ENCODE measurements at places on chromosomes 5 and 9. TPM values are rescaled to one million over a fixed set of nuclear protein-coding genes. Genes with fewer than 3 reads are reported as not detected.

DNA sequence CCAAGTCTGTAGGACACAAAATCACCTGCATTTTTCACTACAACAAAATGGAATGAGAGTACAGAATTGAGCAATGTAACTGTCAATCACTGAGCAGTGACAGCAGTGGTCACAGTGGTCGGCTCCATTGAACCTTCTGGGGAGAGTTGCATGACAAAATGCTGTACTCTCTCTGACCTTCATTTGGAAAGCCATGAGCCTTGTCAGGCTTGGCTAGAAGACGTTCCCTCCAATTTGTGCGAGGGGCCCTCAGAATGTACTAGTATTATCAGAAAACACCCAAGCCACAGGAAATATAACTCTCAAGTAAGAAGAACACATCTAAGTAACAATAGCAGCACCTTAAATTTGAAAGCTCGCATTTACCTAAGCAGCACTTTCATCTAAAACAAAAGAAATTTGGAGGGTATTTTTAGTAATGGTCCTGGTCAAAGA lies 425.6 kb upstream of the MEF2C start:
- H3K36me3 ChIP-seq = no peaks in the 10 kb centered on the region
- H3K27ac ChIP-seq = no peak overlapping the region
- H3K4me1 ChIP-seq = no peaks in the 10 kb centered on the region
- no peaks in the 10 kb centered on the region for H3K27me3 ChIP-seq

GRCh38 chr5:54088081-54088480 lies 222.3 kb downstream of the ARL15 start:
- peak overlapping the region; percentile 65 for H3K27ac ChIP-seq
- no peaks in the 10 kb centered on the region for H3K36me3 ChIP-seq
- H3K27me3 ChIP-seq = no peaks in the 10 kb centered on the region
- no peak overlapping the region for H3K4me3 ChIP-seq
- H3K4me1 ChIP-seq = peaks cover 22% of the 10 kb centered on the region

Gene RNF180
- total RNA-seq = 5.6 TPM

Gene RNF208
- 4.8 TPM for total RNA-seq

- no peaks in the 10 kb centered on the region for H3K27me3 ChIP-seq
- H3K4me3 ChIP-seq = no peak overlapping the region
- DNase-seq = no peak
- no peaks in the 10 kb centered on the region for H3K36me3 ChIP-seq
Measured at GRCh38 chr9:13388157-13388556, 108.7 kb upstream of the MPDZ start.

Gene PAXX
- total RNA-seq = 35.0 TPM

Gene APBA1
- total RNA-seq = 11.4 TPM

DNA sequence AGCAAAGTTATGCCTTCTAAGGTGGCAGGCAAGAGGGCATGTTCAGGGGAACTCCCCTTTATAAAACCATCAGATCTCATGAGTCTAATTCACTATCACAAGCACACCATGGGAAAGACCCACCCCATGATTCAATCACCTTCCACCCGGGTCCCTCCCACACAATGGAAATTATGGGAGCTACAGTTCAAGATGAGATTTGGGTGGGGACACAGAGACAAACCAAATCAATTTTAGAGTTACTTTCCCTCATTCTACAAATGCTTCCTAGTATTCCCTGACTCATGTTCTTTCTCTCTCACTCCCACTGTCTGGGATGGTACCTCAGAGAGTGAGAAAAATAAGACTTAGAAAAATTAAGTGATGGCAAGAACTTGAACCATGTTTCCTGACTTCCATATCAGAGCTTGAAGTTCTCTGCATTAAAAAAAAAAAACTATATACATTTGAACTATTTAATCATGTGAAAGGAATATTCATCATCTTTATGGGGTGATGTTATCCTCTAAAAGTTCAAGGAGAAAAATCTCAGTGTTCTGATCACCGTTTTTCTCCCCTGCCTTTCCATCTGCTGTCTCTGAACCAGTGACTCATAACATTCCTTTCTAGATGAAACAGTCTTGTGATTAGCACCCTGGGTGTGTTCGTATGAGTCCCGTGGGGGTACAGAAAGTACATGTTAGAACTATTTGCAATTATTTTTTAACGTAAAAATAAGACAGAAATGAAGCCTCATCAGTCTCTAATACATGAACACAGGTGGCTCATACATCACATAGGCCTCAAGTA lies 282.9 kb downstream of the SLF1 start:
- H3K36me3 ChIP-seq = peaks cover 15% of the 10 kb centered on the region
- H3K4me1 ChIP-seq = no peaks in the 10 kb centered on the region
- H3K27ac ChIP-seq = peak overlapping the region; percentile 32
- H3K27me3 ChIP-seq = no peaks in the 10 kb centered on the region
- DNase-seq = peak; percentile 5

GRCh38 chr9:68455451-68455850 lies 85.2 kb downstream of the TMEM252 start:
- no peaks in the 10 kb centered on the region for H3K27me3 ChIP-seq
- H3K4me3 ChIP-seq = no peak overlapping the region
- H3K36me3 ChIP-seq = no peaks in the 10 kb centered on the region
- no peak for DNase-seq

Gene PCDH1
- 136 TPM for total RNA-seq

GRCh38 chr9:27433631-27434325 lies 90.3 kb upstream of the IFNK start:
- no peaks in the 10 kb centered on the region for H3K36me3 ChIP-seq
- H3K27ac ChIP-seq = no peak overlapping the region
- no peaks in the 10 kb centered on the region for H3K4me1 ChIP-seq
- DNase-seq = no peak

GRCh38 chr5:44402084-44402483 lies 12.9 kb upstream of the FGF10 start:
- no peaks in the 10 kb centered on the region for H3K4me1 ChIP-seq
- no peak overlapping the region for H3K4me3 ChIP-seq
- no peaks in the 10 kb centered on the region for H3K36me3 ChIP-seq
- no peak overlapping the region for H3K27ac ChIP-seq
- no peak for DNase-seq

Gene SLC34A3
- total RNA-seq = not detected

Gene RGS7BP
- total RNA-seq = 2.0 TPM

Gene PCDHB5
- 0.28 TPM for total RNA-seq

GRCh38 chr9:26166537-26166936 lies 488.3 kb upstream of the TUSC1 start:
- no peak for DNase-seq
- no peak overlapping the region for H3K27ac ChIP-seq
- no peaks in the 10 kb centered on the region for H3K36me3 ChIP-seq

Gene PCBD2
- total RNA-seq = 10.0 TPM

Gene PDCD1LG2
- 9.5 TPM for total RNA-seq

Gene CTNNAL1
- total RNA-seq = 72.0 TPM

Gene TAF11L5
- not detected for total RNA-seq

DNA sequence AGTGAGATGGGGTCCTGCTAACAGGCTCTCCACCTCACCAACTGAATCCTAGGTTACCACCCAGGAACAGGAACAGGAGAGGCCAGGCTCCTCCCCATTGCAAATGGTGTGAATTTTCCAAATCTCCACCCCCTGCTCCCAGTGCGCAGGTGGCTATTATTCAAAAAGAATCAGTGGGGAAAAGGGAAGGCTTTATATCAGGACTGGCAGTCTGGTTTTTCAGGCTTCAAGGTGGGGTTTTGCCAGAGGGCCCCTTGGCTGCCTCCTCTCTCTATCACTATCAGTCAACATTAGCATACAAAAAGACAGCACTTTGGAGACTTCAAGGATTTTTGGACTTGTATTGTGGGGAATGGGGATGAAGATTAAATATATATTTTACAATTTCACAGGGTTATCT lies 1817.6 kb upstream of the C9orf72 start:
- no peaks in the 10 kb centered on the region for H3K4me1 ChIP-seq
- H3K27me3 ChIP-seq = no peaks in the 10 kb centered on the region
- no peak overlapping the region for H3K27ac ChIP-seq
- H3K36me3 ChIP-seq = no peaks in the 10 kb centered on the region

GRCh38 chr5:102759700-102760099 lies 4.6 kb downstream of the PAM start:
- no peaks in the 10 kb centered on the region for H3K27me3 ChIP-seq
- H3K4me3 ChIP-seq = no peak overlapping the region
- H3K27ac ChIP-seq = no peak overlapping the region
- no peak for DNase-seq
- peaks cover 17% of the 10 kb centered on the region for H3K4me1 ChIP-seq
- no peaks in the 10 kb centered on the region for H3K36me3 ChIP-seq

GRCh38 chr5:104189031-104189430 lies 626.4 kb upstream of the NUDT12 start:
- no peak overlapping the region for H3K4me3 ChIP-seq
- peaks cover 17% of the 10 kb centered on the region for H3K4me1 ChIP-seq
- no peaks in the 10 kb centered on the region for H3K27me3 ChIP-seq
- DNase-seq = peak; percentile 43
- H3K27ac ChIP-seq = no peak overlapping the region

Gene BARX1
- not detected for total RNA-seq

DNA sequence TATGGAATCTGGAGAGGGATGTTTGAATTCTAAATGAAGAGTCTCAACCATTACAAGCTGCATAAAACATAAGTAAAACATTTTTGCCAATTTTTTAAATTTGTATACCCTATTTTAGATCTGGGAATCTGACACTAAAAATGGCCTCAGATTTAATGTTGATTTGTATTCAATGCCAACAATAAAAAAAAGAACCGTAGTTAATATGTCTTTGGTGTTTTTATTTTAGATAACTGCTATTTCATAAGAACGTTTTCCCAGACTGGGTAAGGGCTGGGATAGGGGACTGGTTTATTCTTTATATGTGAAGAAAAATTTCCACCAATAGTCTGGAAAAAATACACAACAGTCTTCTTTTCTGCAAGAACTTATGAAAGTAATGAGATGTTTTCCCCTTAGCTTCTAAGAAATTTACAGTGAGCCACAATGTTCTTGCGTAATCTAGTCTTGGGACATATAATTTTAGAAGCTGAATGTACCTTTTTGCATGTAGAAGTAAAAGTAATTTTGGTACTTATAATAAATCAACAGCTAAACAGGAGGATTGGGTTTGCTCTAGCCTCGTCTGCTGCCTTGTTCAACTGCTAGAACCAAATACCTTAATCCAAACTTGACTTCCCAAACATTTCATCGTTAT lies 244.6 kb upstream of the EFNA5 start:
- no peak overlapping the region for H3K4me3 ChIP-seq
- DNase-seq = no peak
- no peaks in the 10 kb centered on the region for H3K27me3 ChIP-seq

DNA sequence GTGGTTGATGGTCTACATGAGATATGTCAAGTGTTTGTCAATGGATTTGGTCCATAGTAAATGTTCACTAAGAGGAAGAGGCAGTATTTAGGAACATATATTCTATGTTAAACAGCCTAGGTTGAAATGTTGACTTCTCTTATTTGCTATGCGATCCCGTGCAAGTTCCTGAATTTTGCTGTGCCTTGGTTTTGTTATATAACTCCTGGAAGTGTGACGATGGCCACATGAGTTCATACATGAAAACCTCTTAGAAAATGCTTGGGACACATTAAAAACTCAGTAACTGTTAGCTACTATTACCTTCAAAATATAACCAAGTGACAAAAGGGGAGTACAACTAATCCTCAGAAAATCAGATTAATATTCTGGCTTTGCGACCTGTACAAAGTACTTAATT lies 21.9 kb upstream of the FBXW2 start:
- no peak for DNase-seq
- H3K4me1 ChIP-seq = no peaks in the 10 kb centered on the region
- H3K27me3 ChIP-seq = no peaks in the 10 kb centered on the region
- no peak overlapping the region for H3K27ac ChIP-seq
- H3K4me3 ChIP-seq = no peak overlapping the region

DNA sequence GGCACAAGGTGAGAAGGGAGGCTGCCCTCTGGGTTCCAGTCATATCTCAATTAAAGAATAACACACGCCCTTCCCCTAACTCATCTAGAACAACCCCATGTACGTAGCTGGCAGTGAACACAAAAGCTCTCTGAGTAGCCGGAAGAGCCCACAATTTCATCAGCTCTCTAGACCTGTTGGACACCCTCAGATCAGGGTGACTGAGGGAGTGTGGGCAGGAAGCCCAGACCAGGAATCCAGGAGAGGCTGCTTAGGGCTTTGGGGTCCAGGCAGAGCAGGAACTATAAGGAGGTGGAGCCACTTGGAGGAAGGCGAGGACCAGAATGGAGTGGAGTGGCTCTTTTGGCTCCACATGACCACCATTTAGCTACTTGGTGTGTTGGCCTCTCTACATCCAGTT lies 237.4 kb downstream of the NR3C1 start:
- H3K27me3 ChIP-seq = no peaks in the 10 kb centered on the region
- H3K36me3 ChIP-seq = no peaks in the 10 kb centered on the region
- no peak overlapping the region for H3K27ac ChIP-seq

Gene GLRA1
- not detected for total RNA-seq

DNA sequence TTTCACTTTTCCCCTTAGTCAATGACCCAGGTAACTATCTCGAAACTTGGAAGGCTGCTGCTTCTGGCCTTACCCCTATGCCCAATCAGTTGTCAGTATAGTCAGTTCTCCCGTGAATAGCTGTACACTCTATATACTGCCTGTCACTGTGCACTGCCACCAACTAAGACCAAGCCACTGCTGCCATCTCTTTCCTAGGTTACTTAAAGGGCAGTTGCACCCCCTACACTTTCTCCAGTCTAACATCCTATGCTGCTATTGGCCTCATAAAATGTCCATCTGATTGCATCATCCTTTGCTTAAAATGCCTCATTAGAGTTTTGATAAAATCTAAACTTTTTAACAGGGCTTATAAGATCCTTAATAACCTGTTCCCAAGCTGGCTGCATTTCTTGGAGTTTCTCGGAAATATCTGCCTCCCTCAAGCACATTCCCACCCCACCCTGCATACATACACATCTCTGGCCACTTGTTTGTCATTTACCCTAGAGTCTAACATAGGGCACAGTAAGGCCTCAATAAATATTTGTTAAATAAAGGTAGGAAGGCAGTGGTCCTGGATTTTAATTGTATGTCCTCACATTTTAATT lies 32.8 kb upstream of the TNFAIP8 start:
- H3K4me3 ChIP-seq = no peak overlapping the region
- DNase-seq = peak; percentile 29
- peak overlapping the region; percentile 91 for H3K27ac ChIP-seq
- peaks cover 19% of the 10 kb centered on the region for H3K4me1 ChIP-seq

- H3K36me3 ChIP-seq = no peaks in the 10 kb centered on the region
- H3K4me1 ChIP-seq = peaks cover 4% of the 10 kb centered on the region
Measured at GRCh38 chr9:2466703-2467102, 154.9 kb upstream of the VLDLR start.

Gene PALM2AKAP2
- not detected for total RNA-seq

DNA sequence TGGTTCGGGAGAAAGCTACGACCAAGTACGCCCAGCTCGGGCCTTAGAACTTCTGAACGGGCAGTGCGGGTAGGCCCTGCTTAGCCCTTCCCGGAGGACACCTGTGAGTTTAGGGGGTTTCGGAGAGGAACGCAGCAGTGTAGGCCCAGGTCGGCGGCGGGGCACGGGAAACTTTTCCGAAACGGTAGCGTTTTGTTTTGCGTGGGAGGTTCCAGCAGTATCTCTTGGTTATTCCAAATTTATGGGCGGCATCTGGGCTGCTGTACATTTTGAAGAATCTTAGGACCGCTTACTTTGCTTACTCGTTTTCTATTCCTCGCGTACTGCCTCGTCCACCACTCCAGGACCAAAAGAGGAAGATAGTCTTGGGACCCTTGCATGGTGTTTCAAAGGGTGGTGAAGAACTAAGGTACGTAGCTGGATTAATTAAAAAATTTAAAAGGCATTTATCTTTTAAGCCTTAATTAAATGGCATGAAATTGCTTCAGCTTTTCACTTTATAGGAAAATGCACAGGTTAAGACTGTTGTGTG lies 492 bp downstream of the TENT2 start:
- peak overlapping the region; percentile 70 for H3K4me3 ChIP-seq
- H3K27ac ChIP-seq = peak overlapping the region; percentile 64
- no peak for DNase-seq
- no peaks in the 10 kb centered on the region for H3K36me3 ChIP-seq
- peaks cover 5% of the 10 kb centered on the region for H3K4me1 ChIP-seq

All from endothelial cell of umbilical vein (primary cell).